ENCODE measurements at places on chromosomes 5 and 9.

GRCh38 chr5:117889596-117889995, 1098.8 kb downstream of the DTWD2 start:
- no peak for DNase-seq

- DNase-seq = no peak
These were observed 463.5 kb upstream of the RGMB start for GRCh38 chr5:98309785-98310598.

GRCh38 chr9:89562186-89562814, 42.5 kb upstream of the GADD45G start:
- no peak for DNase-seq

DNA sequence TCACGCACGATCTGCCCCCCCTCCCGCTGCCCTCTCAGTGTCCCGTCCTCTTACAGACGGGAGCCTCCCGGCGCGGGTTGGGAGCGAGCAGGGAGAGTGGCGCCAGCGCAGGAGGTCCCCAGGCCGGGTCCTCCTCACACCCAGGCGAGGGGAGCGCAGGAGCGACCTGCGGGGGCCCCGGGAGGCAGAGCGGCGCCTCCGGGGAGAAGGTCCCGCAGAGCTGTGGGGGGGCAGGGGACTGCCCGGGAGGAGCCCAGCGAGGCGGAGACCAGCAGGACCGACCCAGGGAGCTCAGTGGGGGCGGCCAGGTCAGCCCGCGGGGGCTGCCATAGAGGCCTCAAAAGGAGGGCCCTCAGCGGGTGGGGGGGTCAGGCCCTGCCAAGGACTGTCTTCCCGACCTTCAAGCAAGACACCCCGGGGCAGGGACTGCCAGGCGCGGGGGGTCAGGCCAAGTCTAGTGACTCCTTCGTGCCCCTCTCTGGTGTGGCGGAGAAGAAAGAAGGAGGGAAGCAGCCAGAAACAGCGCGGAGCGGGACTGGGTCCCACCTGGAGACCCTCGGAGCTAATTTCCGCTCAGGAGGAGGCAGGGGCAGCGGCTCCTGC, 123.3 kb upstream of the ERCC6L2 start:
- DNase-seq = no peak

DNA sequence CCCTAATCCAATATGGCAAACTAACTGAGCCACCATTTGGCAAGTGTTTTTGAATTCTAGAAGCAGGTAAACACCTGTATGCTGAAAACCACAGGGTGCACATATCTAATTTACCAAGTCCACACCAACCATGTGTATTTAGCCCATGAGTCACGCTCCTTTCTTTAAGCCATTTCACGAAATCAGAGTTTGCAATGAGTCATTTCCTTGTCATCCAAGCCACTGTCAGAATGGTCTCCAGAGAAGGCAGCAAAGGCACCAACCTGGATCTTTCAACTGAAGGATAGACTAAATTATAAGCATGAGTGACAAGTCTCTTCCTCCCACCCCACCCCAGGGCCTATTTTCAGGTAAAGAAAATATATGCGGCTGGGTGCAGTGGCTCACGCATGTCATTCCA, 110.0 kb downstream of the PAX5 start:
- DNase-seq = peak; percentile 93

GRCh38 chr5:3006961-3007551, 255.6 kb upstream of the IRX2 start:
- no peak for DNase-seq

GRCh38 chr9:117188394-117188793, 226.5 kb downstream of the ASTN2 start:
- DNase-seq = no peak

DNA sequence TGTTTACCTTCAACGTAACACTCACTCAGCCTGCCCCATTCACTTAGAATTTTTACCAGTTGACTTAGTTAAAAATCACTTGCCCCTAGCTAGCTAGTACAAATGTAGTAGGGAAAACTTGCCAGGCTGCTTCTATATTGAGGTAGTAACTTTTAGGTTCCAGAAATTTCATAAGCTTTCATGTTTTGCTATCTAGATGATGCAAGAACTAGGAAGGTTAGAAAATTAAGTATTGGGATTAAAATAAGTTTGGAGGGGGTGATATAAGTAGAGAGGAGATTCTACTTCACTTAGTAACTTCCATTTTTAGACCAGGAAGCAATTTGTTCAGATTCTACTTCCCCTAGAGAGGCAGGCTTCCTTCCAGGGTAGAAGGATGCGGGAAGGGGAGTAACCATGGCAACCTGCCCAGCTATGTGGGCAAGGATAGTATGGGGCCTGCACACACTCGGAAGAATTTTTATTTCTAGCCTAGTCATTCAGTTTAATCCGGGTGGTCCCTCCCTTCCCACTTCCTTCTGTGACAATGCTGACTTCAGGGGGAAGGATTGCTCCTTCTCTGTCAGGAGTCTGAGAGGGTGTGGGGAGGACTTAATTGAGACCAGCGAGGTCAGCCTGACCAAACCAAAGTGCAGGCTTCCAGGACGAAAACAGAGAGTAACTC, 4.2 kb downstream of the DAB2 start:
- no peak for DNase-seq

- DNase-seq = no peak
These were observed 298.0 kb downstream of the DOCK8 start for GRCh38 chr9:512555-513272.

DNA sequence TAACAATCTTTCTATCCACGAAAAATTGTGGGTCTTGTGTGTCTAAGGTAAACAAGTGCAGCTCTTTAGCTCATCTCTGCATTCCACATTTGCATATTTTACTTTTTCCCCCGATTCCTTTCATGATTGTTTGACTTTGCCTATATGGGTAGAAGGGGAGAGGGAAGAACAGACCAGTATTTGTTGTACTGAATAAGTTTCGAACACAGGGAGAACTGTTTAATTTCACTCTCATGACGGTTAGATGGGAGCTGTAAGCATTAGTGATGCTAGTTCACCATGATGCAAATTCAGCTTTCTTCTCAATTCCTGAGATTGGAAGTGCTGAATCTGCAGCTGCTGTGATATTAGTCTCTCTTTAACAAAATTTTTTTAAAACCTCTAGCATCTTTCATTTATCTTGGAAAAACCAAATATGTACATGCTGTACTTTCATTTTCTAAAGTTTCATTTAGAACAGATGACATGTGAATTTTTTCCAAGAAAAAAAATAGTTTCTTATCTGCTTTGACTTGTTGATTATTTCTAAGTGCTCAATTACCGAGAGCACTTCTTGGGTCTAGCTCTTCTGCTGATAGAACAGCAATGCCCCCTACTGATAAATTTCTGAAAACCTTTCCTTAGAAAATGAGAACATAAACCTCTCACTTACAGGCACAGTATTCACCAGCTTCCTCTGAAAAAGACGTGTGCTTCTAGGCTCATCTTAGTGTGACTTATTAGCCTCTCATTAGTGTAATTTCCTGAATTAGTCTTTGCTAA, 149.5 kb downstream of the BAAT start:
- DNase-seq = peak; percentile 26

DNA sequence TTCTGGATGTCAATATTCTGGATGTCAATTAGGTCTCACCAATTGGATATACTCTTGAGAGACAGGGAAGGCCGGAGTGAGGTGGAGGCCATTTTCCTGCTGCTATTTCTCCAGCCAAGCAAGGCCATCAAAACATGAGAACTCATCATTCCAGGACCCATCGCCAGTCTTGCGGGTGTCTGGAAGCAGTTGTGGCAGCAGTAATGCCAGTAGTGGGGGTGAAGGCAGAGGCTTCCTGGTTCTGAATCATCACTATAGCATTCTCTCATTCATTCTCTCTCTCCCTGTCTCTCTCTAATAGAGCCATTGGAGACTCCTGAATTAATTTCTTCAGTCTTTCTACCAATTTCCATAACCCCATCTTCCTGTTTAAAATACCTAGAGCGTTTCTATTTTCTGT, 71.8 kb downstream of the EGFLAM start:
- no peak for DNase-seq

DNA sequence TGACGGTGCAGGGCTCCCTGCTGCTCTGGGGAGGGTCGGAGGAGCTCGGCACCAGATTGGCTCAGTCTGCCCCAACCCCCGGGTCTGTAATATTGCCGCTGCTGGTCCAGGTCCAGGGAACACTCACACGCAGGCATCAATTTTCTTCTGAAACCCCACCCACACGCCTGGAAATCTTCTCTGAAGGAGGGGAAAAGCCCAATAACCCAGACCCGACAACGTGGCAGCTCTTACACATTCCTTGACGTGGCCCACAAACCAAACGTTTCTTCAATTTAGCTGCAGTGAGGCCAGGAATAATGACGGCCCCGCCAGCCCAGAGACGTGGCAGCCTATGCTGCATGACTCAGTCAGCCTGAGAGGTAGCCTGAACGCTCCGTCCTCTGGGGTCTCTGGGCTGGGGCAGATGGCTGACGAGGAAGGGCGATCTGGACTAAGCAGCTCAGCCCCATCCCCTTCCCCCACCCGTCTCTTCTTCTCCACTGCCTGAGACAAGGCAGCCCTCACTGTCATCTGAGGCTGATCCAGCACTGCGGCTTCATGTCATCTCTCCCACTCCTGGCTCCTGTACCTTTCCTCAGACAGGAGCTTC, 9.9 kb upstream of the SPARC start:
- DNase-seq = no peak

DNA sequence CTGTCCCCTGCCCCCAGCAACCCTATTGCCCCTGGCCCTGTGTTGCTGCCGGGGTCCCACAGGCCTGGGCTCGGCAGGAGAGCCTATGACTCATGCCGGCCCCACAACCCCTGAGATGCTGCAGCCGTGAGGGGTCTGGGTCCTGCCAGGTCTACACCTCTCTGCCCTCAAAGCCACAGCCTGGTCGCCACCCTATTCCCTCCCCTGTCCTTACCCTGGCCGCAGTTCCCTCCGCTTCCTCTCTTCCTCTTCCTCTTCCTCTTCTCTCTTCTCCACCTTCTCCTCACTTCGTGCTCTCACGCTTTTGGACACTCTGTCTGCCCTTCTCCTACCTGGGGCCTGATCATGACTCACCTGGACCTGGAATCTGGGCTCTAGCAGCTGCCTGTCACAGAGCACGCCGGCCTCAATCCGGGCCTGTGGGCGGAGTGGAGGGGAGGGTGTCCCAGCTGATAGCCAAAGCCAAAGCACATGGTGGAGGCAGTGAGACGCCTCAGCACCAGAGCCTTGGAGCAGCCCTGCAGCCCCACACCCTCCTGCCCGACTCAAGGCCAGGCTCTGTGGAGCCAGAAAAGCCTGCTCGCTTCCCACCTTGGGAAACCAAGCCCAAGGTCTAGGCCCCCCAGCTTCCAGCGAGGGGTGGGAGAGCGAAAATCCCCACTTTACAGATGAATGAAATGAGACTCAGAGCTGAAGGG, 26.8 kb upstream of the CSF1R start:
- no peak for DNase-seq

DNA sequence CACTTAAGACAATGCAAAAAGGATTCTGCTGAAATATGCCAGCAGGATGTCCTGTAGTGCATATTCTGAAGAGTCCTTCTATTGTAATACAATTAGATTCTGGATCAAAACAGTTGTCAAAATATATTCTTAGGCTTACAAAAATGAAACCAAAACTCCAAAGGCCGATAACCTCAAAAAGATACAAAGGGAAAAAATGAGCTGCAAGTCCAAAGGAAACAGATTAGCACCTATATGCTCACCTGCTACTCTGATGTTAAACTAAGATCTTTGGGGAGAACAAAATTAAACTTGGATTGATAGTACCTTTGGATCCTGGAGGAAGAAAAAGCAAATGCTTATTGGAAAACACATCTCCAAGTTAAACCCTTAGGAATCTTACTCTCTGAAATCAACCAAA, 397.1 kb downstream of the SPATA31D1 start:
- no peak for DNase-seq

DNA sequence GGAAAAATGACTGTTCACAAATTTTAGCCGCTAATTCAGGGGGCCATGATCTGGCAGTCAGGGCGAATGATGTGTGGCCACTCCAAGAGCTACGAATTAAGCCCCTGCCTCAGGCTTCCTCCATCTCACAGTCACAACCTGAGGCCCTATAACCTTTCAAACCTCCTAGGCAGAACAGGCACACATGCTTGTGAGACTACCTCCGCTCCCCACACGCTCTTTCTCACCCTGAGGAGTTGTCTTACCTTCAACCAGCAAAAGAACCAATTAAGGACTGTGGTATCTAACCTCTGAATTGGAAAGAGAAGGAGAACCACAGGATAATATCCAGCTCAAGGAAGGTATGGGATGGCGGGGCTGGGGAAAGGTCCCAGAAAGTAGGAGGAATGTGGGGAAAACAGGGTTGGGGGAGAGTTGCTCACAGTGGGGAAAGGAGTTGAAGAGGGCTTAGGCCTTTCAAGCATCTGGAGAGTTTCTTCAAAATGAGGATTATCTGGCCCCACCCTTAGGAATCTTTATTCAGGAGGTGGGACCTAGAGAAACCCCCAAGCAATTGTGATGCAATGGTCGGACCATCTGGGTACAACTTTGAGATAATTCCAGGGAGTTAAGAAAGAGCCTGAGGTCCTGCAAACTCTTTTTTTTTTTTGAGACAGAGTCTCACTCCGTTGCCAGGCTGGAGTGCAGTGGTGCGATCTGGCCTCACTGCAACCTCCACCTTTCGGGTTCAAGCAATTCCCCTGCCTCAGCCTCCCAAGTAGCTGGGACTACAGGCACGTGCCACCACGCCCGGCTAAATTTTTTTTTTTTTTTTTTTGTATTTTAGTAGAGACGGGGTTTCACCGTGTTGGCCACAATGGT, 5.5 kb downstream of the PCDH1 start:
- DNase-seq = no peak

GRCh38 chr5:493758-494157, 30.5 kb downstream of the SLC9A3 start:
- DNase-seq = no peak

DNA sequence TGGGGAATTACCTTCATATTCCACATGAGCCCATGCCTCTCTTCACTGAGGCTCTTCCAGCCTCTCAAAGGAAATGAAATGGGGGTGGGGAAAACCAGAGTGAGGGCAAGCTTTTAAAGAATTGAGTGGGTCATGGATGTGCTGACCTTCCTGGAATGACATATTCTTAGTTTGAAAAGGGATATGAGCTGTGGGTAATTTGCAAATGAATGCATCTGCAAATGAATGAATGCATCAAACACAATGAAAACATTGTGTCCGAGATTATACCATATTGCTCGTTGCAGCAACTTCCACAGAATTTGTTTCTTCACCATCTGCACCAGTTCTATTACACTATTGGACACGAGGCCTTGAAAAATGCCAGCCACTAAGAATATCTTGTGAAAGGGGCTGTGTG, 198.6 kb upstream of the CDH6 start:
- DNase-seq = no peak

DNA sequence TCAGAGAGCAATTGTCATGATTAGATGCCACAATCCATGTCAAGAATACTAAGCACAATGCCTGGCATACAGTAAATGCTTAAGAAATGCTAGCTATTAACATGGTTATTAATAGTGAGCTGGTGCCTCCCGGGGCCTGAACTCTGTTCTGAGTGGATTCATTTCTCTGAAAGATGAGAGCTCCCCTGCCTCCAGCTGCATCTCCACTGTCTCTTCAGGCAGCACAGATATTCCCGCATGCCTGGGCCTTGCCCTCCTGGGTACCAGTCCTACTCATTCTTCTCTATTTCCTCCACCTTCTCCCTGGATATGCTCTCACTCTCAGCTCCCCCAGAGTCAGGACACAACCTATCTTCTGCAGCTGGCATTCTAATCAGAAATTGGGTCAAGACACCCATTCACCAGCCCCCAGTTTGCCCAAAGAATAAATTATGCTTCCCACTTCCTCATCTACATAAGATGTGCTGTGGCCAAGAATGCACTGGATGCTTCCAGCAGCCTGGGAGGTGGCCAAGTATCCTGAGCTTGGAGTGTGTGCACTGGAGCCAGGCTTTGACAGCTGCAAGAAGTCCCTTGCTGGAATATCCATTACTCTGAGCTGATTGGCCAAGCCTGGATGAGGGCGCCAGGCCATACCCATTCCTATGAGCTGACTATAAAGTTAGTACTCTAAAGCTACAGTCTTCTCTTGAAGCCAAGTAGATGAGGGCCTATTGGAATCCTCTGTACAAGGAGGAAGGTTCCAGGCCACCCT, 669.0 kb downstream of the ACTL7B start:
- DNase-seq = no peak
